ENCODE measurements at places on chromosomes 5 and 9. TPM values are rescaled to one million over a fixed set of nuclear protein-coding genes. Genes with fewer than 3 reads are reported as not detected.

Gene STING1
- total RNA-seq = 13.6 TPM

Gene CA9
- total RNA-seq = 0.67 TPM

Gene TAF11L10
- total RNA-seq = not detected

Gene LHX2
- total RNA-seq = 2.5 TPM

Gene TAF11L5
- not detected for total RNA-seq

Gene PTPA
- total RNA-seq = 42.6 TPM

Gene SOX30
- total RNA-seq = not detected

Gene GKAP1
- total RNA-seq = 3.5 TPM

GRCh38 chr5:83718195-83718825, 2.3 kb downstream of the HAPLN1 start:
- H3K27ac ChIP-seq = no peak overlapping the region
- H3K36me3 ChIP-seq = no peaks in the 10 kb centered on the region
- peaks cover 7% of the 10 kb centered on the region for H3K4me1 ChIP-seq
- H3K27me3 ChIP-seq = peaks cover 8% of the 10 kb centered on the region

DNA sequence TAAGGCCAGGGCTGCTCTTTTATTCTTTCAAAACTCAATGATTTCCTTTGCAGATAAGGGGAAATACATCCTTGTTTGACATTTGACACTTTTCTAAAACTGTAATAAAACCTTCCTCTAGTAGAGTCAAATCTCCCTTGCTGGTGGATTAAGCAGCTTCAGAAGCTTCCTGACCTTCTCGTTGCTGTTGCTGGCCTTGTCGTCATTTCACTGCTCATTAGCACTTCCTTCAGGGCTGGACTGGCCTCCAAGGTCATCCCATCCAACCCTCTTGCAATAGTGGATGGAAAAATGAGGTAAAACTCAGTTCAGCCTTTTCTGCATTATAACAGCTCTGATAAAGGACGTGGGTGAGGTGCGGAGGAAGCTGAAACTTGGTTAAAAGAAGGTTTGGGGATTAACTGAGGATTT, 1.1 kb upstream of the ADAMTSL1 start:
- no peak overlapping the region for H3K27ac ChIP-seq
- no peak for DNase-seq
- no peaks in the 10 kb centered on the region for H3K27me3 ChIP-seq
- no peaks in the 10 kb centered on the region for H3K36me3 ChIP-seq
- no peaks in the 10 kb centered on the region for H3K4me1 ChIP-seq

- H3K36me3 ChIP-seq = no peaks in the 10 kb centered on the region
- no peak for DNase-seq
- no peaks in the 10 kb centered on the region for H3K27me3 ChIP-seq
Measured at GRCh38 chr5:116273448-116274242, 188.8 kb downstream of the COMMD10 start.

DNA sequence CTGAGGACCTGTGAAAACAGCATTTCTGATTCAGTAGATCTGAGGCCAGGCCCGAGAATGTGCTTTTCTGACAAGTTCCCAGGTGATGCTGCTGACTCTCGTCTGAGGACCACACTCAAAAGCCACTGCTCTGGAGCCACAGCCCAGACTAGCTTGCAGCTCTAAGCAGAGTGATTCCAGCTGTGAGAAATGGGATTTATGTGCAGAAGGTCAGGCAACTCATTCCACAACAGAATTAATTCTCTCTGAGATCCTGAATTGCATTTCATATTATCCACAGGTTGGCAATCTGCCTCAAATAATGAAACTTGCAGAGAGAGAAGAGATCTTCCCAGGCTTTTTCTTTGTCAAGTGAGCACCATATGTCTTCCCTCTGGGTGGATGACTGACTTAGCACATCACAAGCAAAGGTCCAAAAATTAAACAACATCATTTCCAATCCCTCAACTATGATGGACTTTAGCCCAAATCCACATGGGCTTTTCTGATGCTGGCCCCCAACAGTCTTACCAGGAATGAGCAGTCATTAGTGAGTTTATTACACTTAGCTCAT, 140.2 kb downstream of the ALDH1A1 start:
- H3K27ac ChIP-seq = no peak overlapping the region
- H3K36me3 ChIP-seq = no peaks in the 10 kb centered on the region
- no peak overlapping the region for H3K4me3 ChIP-seq
- no peak for DNase-seq
- no peaks in the 10 kb centered on the region for H3K27me3 ChIP-seq

DNA sequence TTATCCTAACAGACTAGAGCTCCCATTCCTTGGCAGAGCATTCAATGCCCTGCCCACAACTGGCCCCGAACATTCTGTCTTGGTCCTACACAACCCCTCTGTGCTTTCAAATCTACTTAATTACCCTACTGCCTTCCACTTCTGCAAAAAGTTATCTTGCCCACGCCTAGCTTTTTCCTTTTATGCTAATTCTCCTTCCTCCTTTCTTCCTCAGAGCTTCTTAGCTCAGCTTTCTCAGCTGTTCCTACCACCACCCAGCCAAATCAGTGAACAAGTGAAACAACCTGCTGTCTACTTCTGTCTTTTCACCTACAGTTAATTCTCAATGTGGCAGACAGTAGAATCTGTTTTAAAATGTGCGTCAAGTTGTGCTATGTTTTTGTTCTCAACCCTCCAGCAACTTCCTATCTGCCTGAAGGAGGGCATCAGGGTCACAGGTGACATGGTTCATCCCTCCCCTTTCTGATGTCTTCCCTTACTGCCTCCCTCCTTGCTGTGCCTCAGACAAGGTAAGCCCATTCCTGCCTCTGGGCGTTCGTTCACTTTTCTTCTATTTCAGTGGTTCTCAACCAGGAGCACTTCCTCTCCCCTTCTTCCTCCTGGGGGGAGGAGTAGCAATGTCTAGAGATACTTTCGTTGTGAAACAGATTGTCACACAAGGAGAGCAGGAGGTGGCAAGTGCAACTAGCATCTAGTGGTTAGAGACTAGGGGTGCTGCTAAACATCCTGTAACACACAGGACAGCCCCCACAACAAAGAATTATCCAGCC, 1.3 kb upstream of the REEP5 start:
- H3K27ac ChIP-seq = peak overlapping the region; percentile 16
- DNase-seq = no peak
- H3K27me3 ChIP-seq = no peaks in the 10 kb centered on the region
- H3K4me1 ChIP-seq = peaks cover 10% of the 10 kb centered on the region
- no peaks in the 10 kb centered on the region for H3K36me3 ChIP-seq
- no peak overlapping the region for H3K4me3 ChIP-seq

- H3K27me3 ChIP-seq = no peaks in the 10 kb centered on the region
- no peaks in the 10 kb centered on the region for H3K4me1 ChIP-seq
- H3K4me3 ChIP-seq = no peak overlapping the region
- DNase-seq = no peak
Measured at GRCh38 chr5:31846934-31847333, 208.0 kb downstream of the PDZD2 start.

DNA sequence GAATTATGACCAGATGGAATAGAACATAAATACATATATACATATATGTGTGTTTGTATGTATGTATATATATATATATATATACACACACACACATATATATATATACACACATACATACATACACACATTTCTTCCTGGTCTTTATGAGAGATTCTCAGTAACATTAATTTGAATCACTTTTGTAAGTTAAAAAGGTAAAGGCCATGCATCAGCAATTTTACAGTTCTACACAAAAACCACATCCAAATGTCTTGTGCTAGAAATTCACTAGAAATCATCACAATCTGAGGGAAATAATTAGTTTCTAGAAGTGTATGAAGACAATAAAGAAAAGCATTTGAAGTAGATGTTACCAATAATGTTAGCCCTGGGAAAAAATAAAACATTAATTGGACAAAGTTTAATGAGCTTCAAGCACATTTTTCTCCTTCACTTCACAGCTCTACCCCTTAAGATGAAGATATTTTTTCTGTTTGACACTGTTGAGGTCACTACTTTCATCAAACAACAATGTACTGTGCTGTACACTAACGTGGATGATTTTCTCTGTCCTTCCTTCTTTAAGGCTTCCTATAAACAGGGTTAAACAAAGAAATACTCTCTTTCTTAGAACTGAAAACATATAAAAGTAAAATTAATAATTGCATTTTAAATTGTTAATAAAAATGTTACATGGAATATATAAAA, 189.2 kb upstream of the NR4A3 start:
- H3K27ac ChIP-seq = no peak overlapping the region
- H3K4me1 ChIP-seq = no peaks in the 10 kb centered on the region
- no peak for DNase-seq
- H3K36me3 ChIP-seq = no peaks in the 10 kb centered on the region
- no peak overlapping the region for H3K4me3 ChIP-seq

GRCh38 chr9:128068386-128069205, 564 bp downstream of the SLC25A25 start:
- no peaks in the 10 kb centered on the region for H3K27me3 ChIP-seq
- DNase-seq = peak; percentile 54
- H3K4me1 ChIP-seq = peaks cover 44% of the 10 kb centered on the region
- H3K4me3 ChIP-seq = peak overlapping the region; percentile 95

GRCh38 chr5:178637356-178638074, 10.7 kb upstream of the CLK4 start:
- H3K27me3 ChIP-seq = no peaks in the 10 kb centered on the region
- no peak overlapping the region for H3K27ac ChIP-seq
- no peaks in the 10 kb centered on the region for H3K4me1 ChIP-seq
- H3K4me3 ChIP-seq = no peak overlapping the region
- DNase-seq = no peak
- H3K36me3 ChIP-seq = peaks cover 2% of the 10 kb centered on the region

GRCh38 chr5:142685418-142686209, at the start of gene FGF1:
TSS of gene FGF1 (minus strand) at chr5:142686090. CDS start at chr5:142614127, 71,963 bp downstream.
- no peaks in the 10 kb centered on the region for H3K4me1 ChIP-seq
- H3K27ac ChIP-seq = no peak within 1 kb of the TSS
- H3K4me3 ChIP-seq = no peak within 1 kb of the TSS
- no peak for DNase-seq

- H3K4me3 ChIP-seq = no peak overlapping the region
- no peaks in the 10 kb centered on the region for H3K27me3 ChIP-seq
- H3K36me3 ChIP-seq = no peaks in the 10 kb centered on the region
Measured at GRCh38 chr9:2413160-2413805, 208.3 kb upstream of the VLDLR start.

DNA sequence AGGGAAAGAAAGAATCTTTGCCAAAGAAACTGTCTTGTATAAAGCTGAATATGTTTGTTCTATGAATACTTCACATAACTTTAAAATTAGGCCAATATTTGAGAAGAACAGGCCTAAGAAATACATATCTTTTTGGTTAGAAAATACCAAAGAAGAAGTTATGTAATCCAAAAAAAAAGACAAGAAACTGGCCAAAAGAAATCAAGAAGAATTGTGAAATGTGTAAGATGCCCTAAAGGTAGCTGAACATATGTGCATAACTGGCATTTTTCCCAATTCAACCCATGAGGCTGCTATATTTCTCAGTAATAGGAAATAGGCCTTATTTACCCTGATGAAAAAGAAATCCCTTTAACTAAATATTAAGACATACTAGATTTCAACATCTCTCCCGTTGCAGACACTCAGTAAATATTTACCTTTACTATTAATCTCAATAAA, 290.0 kb downstream of the CETN3 start:
- no peak for DNase-seq
- H3K4me3 ChIP-seq = no peak overlapping the region
- no peaks in the 10 kb centered on the region for H3K36me3 ChIP-seq
- H3K27ac ChIP-seq = no peak overlapping the region

GRCh38 chr5:142125963-142126362, 17.4 kb downstream of the NDFIP1 start:
- no peaks in the 10 kb centered on the region for H3K27me3 ChIP-seq
- H3K4me1 ChIP-seq = no peaks in the 10 kb centered on the region
- H3K36me3 ChIP-seq = no peaks in the 10 kb centered on the region
- DNase-seq = no peak
- no peak overlapping the region for H3K27ac ChIP-seq
- no peak overlapping the region for H3K4me3 ChIP-seq

GRCh38 chr5:626850-627249, 14.7 kb downstream of the CEP72 start:
- no peaks in the 10 kb centered on the region for H3K36me3 ChIP-seq
- no peaks in the 10 kb centered on the region for H3K27me3 ChIP-seq
- H3K4me1 ChIP-seq = no peaks in the 10 kb centered on the region
- no peak overlapping the region for H3K4me3 ChIP-seq
- DNase-seq = no peak
- no peak overlapping the region for H3K27ac ChIP-seq

DNA sequence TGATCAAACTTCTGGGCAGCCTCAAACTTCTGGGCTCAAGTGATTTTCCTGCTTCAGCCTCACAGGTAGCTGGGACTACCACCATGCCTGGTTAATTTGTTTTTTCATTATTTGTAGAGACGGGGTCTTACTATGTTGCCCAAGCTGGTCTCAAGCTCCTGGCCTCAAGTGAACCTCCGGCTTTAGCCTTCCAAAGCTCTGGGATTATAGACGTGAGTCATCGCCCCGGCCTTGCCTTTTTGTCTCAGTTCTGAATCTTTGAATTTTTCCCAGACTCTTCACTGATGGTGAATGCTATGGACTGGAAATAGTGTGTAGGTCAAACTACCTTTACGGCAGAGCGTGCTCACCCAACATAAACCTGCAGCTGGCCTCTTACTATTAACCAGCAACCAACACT, 32.3 kb upstream of the EGFLAM start:
- H3K4me1 ChIP-seq = no peaks in the 10 kb centered on the region
- DNase-seq = no peak
- H3K4me3 ChIP-seq = no peak overlapping the region
- no peaks in the 10 kb centered on the region for H3K36me3 ChIP-seq

DNA sequence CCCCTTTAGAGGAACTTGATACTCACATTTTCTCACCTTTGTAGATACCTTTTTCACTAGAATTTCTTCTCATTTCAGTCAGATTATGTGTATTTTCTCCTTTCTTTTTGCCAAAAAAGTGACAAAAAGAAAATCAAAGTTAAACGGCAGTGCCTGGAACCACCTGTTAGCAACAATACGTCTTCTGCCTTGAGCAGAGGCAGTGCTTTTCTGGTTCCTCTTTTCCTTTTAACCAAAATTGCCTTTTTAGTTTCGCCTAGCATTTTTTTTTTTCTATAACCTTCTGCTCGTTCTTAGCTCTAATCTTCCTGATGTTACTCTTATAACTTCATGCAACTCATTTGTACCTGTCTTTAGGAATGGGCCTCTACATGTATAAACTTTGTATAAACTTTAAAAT, 26.1 kb downstream of the SMIM32 start:
- no peak for DNase-seq
- no peaks in the 10 kb centered on the region for H3K4me1 ChIP-seq
- H3K36me3 ChIP-seq = no peaks in the 10 kb centered on the region
- H3K4me3 ChIP-seq = no peak overlapping the region
- H3K27me3 ChIP-seq = no peaks in the 10 kb centered on the region

- no peak overlapping the region for H3K4me3 ChIP-seq
- no peaks in the 10 kb centered on the region for H3K36me3 ChIP-seq
- no peak overlapping the region for H3K27ac ChIP-seq
- no peak for DNase-seq
- H3K4me1 ChIP-seq = no peaks in the 10 kb centered on the region
Measured at GRCh38 chr9:110288503-110288902, 32.2 kb upstream of the TXN start.
